ENCODE measurements at places on chromosomes 5 and 9.

- no peak for DNase-seq
Observed at GRCh38 chr5:102771435-102771834, 16.3 kb downstream of the PAM start.

- DNase-seq: no peak
Observed at GRCh38 chr5:1464096-1464446, 18.8 kb upstream of the SLC6A3 start.

DNA sequence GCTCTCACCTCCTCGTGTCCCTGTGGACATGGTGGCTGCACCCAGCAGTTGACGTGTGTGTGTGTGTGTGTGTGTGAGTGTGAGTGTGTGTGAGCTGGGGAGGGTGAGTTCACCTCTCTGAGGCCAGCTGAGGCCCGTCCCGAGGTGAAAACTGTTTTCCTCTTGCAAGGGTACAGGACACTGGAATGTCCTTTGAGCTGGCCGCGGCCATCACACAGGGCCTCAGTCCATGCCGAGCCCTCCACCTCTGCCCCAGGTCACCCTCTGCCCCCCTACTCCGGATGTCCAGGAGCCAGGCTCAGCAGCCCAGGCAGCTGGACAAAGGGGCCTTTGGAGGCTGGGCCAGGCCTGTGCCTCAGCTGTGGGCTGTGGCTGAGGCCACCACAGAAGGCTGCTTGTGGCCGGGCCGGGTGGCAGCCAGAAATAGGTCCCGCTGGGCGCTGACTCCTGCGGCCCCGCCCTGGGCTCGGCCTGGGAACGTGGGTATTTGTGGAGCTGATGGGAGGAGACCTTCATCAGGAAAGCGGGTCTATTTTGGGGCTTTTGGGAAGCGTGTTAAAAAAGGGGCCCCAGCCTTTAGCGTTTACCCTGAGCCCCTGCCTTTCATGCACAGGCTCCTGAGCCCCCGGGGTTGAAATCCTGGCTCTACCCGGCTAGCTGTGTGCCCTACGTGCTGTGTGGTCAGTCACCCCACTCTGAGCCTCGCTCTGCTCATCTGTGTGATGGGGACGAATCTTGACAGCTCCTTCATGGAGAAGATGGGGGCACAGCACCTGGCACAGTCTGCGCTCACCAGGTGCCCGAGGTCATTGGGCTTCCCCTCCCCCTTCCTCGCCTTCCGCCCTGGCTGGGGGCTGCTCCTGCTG, 75.1 kb upstream of the IER5L start:
- DNase-seq: peak; percentile 53

DNA sequence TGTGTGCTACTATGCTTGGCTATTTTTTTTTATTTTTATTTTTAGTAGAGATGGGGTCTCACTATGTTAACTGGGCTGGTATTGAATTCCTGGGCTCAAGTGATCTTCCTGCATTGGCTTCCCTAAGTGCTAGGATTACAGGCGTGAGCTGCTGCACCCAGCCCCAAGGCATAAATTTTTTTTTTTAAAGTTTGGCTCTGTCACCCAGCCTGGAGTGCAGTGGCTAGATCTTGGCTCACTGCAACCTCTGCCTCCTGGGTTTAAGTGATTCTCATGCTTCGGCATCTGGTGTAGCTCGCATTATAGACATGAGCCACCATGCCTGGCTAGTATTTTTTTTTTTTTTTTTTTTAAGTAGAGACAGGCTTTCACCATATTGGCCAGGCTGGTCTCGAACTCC, 70.3 kb downstream of the RAB24 start:
- DNase-seq: no peak

- no peak for DNase-seq
Observed at GRCh38 chr9:14310311-14310710, 3.6 kb downstream of the NFIB start.

DNA sequence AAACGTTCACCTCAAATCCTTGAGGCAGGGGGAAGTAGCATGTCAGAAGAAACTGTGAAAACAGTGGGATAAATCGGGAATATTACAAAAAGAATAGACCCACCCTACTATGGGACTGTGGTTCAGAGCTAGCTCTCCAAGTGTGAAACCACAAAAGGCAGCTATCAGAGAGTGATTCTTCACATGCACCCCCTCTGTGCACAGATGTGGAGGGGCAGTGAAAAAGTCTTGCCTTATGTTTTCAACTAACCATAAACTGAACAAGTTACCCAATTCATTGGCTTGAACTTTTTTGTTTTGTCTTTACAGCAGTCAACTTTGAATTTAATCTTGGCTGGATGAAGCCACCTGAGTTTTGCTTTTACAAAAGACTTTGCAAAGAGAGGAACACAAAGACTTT, 98.8 kb upstream of the NR4A3 start:
- DNase-seq: no peak

DNA sequence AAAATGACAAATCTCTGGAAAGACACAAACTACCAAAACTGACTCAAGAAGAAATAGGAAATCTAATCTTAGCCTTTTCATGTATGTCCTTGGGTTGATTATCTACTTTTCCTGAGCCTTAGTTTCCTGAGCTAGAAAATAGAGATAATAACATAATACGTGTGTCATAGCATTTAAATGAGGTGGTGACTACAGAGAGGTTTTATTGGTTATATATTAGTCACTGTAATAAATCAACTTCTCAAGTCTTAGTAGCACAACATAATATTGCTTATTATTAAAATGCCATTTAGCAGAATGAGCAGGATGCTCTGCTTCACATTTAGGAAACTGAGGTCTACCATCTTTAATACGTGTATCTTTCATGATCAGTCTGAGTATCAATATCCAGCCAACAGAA, 7.1 kb upstream of the PJA2 start:
- no peak for DNase-seq

DNA sequence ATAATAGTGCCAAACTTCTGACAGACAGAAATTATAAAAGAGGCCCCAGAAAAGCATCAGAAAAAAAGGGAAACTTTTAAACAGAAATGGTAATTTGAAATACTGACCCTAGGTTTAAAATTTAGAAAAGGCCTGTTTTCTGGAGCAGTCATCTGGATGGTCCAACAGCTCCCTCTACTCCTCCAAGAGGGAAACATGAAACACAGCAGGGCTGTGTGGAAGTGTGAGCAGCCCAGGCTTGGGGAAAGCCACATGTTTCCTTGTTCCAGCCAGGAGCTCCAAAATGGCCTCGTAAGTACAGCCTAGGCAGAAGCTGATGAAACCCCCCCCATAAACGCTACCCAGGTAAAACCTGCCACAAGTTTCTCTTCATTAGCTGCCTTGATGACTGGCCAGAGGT, 499.3 kb upstream of the ADAMTS16 start:
- DNase-seq: no peak

- DNase-seq: no peak
Observed at GRCh38 chr9:133855802-133856521, 117.8 kb upstream of the SARDH start.

- DNase-seq: no peak
Observed at GRCh38 chr5:112625246-112625645, 112.4 kb upstream of the APC start.

- DNase-seq: no peak
Observed at GRCh38 chr5:149372932-149373331, 6.2 kb downstream of the IL17B start.

- DNase-seq: no peak
Observed at GRCh38 chr9:133610845-133611244, 1.7 kb upstream of the FAM163B start.

- no peak for DNase-seq
Observed at GRCh38 chr5:42915306-42915866, 103.7 kb upstream of the SELENOP start.

GRCh38 chr5:57804007-57804444, 321.4 kb upstream of the ACTBL2 start:
- DNase-seq: no peak

DNA sequence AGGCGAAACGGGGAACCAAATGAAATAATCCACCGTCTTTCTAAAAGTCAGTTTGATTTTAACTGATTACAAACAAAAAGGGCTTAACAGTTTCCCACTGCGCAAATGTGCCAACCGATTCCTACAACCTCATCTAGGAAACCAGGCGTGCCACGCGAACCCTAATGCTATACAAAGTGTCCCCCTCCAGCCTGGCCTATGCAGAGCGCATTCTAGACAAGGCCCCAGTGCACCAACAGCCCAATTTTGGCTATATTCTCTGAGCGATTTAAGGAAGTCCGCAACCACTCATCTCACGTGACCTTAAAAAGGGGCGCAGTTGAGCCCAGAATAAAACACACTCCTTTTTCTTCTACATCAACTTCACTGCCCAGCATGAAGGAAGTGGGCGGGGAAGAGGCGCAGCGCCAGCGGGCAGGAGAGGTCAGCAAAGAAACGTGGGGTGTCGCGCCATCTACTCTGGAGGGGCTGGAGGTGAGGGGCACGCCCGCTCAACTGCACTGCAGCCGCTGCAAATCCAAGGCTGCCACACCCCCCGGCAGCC, 779 bp downstream of the FAM13B start:
- DNase-seq: no peak

GRCh38 chr9:107874591-107875369, 385.2 kb upstream of the KLF4 start:
- DNase-seq: no peak

DNA sequence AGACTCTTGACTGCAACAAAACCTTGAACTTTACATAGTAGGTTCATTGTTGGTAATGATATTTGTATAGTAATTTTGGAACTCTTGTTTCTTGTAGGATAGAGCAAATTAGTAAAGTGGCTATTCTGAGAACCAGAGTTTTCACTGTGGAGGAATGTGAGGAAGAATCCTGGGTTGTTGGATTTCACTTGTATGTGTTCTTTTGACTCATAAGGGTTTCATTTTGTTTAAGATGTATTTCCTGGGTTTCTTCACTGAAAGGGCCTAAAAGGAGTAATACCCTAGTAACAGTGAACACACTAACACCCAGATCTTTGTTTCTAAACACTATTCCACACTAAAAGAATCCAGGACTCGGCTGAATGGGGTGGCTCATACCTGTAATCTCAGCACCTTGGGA, 20.1 kb downstream of the TTC1 start:
- no peak for DNase-seq

DNA sequence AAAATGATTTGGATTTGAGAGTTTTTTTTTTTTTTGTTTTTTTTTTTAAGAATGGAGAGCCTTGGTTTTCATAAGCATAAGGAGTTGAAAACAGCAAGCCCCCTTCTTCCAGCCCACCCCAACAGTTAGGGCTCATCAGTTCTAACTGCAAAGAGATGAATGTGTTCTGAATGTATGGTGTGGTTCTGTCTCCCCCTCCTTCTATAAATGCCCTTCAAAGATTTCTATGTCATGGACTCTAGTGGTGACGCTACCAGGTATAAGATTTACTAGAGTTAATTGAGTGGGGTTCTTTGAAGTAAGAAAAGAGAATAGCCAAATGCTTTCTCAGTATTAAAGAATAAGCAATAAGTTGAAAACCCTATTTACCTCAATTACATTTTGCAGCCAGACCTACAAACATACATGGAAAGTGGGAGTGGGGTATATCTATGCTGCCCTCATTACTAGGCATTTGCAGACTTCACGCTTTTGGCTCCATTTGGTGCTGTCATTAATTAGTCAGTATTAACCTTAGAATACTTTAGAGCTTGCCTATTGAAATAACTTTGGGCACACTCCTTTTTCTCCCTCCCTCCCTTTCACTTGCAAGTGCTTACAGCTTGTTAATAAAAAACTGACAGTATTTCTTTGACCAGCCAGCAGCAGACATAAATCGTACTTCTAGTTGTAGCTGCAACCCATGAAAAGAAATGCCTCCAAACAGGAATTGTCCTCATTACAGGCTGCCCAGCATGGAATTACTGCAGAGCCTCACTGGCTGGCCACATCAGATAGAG, 667.2 kb upstream of the ZNF608 start:
- no peak for DNase-seq

GRCh38 chr5:94469894-94470329, 148.5 kb downstream of the KIAA0825 start:
- no peak for DNase-seq

DNA sequence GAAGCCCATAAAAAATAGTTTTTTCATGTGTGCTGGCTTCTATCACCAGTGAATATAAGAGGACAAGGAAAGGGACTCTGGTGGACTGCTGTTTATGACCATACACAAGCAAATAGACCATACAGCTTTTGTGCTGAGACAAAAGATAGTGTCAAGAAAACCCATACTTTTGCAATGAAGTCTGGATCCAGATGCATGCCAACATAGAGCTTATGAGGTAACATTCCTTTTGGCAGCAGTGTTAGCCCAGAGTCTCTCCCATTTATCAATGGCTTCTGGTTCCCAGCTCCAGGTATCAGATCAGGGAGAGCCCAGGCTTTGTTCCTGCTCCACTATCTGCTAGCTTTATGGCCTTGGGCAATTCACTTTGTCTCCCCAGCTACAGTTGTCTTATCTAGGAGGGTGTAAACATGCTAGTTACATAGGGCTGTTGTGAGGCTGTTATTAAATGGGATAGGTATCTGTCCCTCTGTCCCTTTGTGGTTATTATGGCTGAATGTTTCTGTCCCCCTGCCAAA, 55.6 kb downstream of the CCDC192 start:
- no peak for DNase-seq

DNA sequence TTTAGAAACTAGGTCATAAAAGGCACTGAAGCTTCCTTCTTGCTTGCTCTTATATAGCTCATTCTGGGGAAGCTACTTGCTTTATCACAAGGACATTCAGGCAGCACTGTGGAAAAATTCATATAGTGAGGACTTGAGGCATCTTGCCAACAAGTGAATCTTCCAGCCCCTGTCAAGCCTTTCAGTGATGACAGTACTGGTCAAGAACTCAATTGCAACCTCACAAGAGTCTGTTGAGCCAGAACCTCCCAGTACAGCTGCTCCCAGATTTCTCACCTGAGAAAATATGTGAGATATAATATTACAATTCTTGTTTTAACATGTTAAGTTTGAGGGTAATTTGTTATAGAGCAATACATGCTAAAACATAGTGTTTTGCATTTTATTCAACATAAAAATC, 2011.0 kb upstream of the NUDT12 start:
- no peak for DNase-seq

GRCh38 chr9:13759551-13759950, 480.1 kb upstream of the MPDZ start:
- DNase-seq: no peak

- DNase-seq: no peak
Observed at GRCh38 chr9:122116448-122117173, 23.5 kb upstream of the TTLL11 start.

DNA sequence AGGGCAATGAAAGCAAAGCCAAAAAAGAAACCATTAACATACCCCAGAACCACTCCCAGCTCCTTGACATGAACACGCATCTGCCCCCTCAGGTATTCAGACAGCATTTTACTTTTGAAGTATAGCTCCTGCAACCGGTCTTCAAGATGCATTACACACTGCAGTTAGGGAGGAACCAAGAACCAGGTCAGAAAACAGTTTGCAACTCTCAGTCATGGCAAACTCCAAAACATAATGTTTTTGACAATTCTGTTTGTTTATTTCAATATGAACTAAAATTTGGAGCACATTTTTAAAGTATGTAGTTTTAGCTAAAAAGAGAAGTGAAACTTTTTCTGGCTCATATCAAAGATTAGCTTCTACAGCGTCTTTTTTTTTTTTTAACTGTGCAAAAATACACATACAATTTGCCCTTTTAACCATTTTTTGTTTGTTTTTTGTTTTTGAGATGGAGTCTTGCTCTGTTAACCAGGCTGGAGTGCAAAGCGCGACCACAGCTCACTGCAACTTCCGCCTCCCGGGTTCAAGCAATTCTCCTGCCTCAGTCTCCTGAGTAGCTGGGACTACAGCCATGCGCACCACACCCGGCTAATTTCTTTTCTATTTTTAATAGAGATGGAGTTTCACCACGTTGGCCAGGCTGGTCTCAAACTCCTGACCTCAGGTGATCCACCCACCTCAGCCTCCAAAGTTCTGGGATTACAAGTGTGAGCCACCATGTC, 12.2 kb upstream of the RAPGEF6 start:
- DNase-seq: no peak
